ENCODE measurements at places on chromosomes 3 and 15. TPM values are rescaled to one million over a fixed set of nuclear protein-coding genes. Genes with fewer than 3 reads are reported as not detected.

The VPS18 gene
- total RNA-seq, result 33.3 TPM

- H3K27me3 ChIP-seq, result no peaks in the 10 kb centered on the region
- DNase-seq, result no peak
- H3K4me3 ChIP-seq, result no peak overlapping the region
- no peak overlapping the region for H3K27ac ChIP-seq
- no peaks in the 10 kb centered on the region for H3K4me1 ChIP-seq
- peaks cover 8% of the 10 kb centered on the region for H3K36me3 ChIP-seq
These were observed 8.8 kb upstream of the EXOG start for GRCh38 chr3:38487323-38487722.

GRCh38 chr3:161884830-161885229 is 388.2 kb downstream of the OTOL1 start:
- no peak for DNase-seq
- no peak overlapping the region for H3K4me3 ChIP-seq
- no peaks in the 10 kb centered on the region for H3K27me3 ChIP-seq
- H3K36me3 ChIP-seq, result no peaks in the 10 kb centered on the region
- no peaks in the 10 kb centered on the region for H3K4me1 ChIP-seq

DNA sequence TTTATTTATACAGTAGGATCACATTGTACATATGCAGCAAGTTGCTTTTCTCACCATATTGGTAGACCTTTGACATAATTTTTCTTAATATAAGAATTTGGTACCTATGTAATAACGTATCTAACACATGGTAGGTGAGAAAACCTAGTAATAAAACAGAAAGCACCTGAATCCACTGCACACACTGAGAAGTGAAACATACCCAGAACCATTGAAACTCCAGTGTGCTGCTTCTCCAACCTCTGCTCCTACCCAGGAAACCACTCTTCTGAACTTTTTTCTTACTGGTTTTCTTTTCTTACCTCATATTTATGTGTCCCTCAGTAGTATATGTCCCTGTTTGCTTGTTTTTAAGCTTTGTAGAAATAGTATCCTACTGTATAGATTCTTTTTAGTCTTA is 293.0 kb downstream of the UBE2E2 start:
- peaks cover 5% of the 10 kb centered on the region for H3K4me1 ChIP-seq
- no peaks in the 10 kb centered on the region for H3K36me3 ChIP-seq
- no peak for DNase-seq
- H3K4me3 ChIP-seq, result no peak overlapping the region
- no peak overlapping the region for H3K27ac ChIP-seq

DNA sequence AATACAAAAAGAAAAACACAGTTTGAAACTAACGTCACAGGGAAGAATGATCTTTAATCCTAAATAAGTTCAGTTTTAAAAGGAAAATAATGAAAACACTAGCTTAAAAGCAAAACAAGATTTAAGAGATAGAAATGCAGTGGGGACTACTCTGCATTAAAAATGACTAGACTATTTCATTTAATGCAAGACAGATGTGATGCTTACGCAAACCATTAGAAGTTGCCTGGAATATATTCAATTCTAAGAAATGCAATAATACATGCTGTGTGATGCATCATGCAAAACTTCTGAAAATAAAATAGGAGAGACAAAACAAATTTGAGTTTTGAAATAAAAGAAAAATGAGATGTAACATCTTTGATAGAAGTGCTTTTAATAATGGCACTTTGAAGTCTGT is 97.6 kb upstream of the STRIT1 start:
- H3K27me3 ChIP-seq, result no peaks in the 10 kb centered on the region
- no peak overlapping the region for H3K27ac ChIP-seq
- no peak overlapping the region for H3K4me3 ChIP-seq
- no peaks in the 10 kb centered on the region for H3K4me1 ChIP-seq

DNA sequence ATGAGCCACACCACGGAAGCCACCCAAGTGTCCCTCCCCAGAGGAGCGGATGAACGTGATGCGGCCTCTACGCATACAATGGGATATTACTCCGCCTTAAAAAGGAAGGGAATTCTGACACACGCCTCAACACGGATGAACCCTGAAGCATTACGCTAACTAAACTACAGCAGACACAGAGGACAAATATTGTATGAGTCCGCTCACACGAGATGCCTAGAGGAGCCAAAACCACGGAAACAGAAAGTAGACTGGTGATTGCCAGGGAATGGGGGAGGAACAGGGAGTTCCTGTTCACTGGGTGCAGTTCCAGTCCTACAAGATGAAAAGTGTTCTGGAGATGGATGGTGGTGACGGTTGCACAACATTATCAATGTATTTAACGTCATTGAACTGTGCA is 32.7 kb downstream of the SRGAP3 start:
- H3K4me1 ChIP-seq, result no peaks in the 10 kb centered on the region
- DNase-seq, result no peak
- no peaks in the 10 kb centered on the region for H3K36me3 ChIP-seq
- H3K4me3 ChIP-seq, result no peak overlapping the region
- H3K27me3 ChIP-seq, result no peaks in the 10 kb centered on the region
